CD4-positive, alpha-beta T cell (primary cell): ENCODE measurements at places on chromosomes 1 and 21.
A peak's percentile ranks its signal among the peaks of the same experiment; 100 is the strongest.

- H3K36me3 ChIP-seq = no peaks in the 10 kb centered on the region
- H3K27me3 ChIP-seq = no peaks in the 10 kb centered on the region
- DNase-seq = no peak
- no peak overlapping the region for H3K27ac ChIP-seq
Measured at GRCh38 chr1:30101487-30102227, 621.7 kb downstream of the MATN1 start.

DNA sequence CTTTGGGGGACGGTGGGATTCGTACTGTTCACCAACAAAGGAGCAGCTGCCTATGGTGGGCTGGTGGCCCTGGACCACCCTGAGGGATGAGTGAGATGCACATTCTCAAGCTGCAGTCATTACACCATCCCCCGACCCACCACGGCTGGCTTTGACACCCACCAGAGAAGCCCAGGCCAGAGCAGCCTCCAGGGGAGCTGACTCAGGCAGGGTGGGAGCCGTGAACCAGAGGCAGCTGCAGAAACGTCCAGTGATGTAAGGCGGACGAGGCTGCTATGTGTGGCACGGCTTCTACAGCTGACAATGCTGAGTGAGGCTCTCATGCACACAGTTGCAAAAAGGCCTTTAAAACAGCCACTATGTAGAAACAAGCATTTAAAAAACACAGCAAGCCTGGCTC is 40.1 kb downstream of the CHAF1B start:
- H3K36me3 ChIP-seq = no peaks in the 10 kb centered on the region
- H3K27ac ChIP-seq = no peak overlapping the region
- H3K4me3 ChIP-seq = no peak overlapping the region
- peaks cover 8% of the 10 kb centered on the region for H3K4me1 ChIP-seq
- H3K27me3 ChIP-seq = no peaks in the 10 kb centered on the region

GRCh38 chr1:109322974-109323373 is 16.2 kb upstream of the MYBPHL start:
- H3K27ac ChIP-seq = no peak overlapping the region
- no peaks in the 10 kb centered on the region for H3K4me1 ChIP-seq
- no peaks in the 10 kb centered on the region for H3K27me3 ChIP-seq
- H3K36me3 ChIP-seq = no peaks in the 10 kb centered on the region
- no peak overlapping the region for H3K4me3 ChIP-seq

DNA sequence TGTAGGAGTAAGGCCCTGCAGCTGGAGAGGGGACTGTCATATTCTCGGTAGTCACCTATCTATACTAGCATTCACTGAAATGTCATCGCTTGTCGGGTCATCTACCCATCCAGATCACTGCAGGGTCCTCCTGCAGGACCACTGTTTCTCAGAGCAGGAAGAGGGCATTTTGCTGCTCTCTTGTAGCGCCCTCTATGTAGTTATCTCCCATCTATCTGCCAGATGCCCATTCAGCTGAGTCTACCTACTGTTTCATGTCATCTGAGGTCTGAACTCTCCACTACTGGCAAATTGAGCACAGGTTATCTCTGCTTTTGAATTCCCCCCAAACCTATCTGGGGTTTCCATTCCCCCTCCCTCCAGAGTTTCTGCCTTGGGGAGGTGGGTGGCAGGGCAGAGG is 258.2 kb upstream of the FOXD3 start:
- H3K4me1 ChIP-seq = no peaks in the 10 kb centered on the region
- no peak overlapping the region for H3K27ac ChIP-seq
- no peak overlapping the region for H3K4me3 ChIP-seq
- no peaks in the 10 kb centered on the region for H3K36me3 ChIP-seq
- H3K27me3 ChIP-seq = no peaks in the 10 kb centered on the region
- DNase-seq = no peak

DNA sequence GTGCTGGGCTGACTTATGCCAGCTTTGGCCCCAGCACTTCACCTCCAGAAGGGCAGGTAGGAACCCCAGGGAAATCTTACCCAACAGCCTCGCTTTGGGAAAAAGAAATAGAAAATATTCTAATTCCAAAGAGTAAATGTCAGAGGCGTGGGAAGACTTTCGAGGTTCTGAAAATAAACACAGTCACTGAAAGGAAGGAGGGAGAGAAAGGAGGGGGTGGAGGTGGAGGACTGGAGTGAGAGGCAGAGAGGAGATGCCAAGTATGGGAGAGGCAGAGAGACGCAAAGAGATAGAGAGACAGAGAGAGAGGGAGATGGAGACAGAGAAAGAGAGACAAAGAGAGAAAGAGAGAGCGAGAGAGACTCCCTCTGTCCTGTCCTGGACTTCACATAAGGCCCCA is 395.0 kb downstream of the PTPRU start:
- H3K27ac ChIP-seq = no peak overlapping the region
- H3K36me3 ChIP-seq = no peaks in the 10 kb centered on the region
- no peaks in the 10 kb centered on the region for H3K4me1 ChIP-seq
- no peak for DNase-seq
- H3K27me3 ChIP-seq = no peaks in the 10 kb centered on the region
- no peak overlapping the region for H3K4me3 ChIP-seq

- no peak for DNase-seq
- no peaks in the 10 kb centered on the region for H3K4me1 ChIP-seq
- no peaks in the 10 kb centered on the region for H3K27me3 ChIP-seq
- no peaks in the 10 kb centered on the region for H3K36me3 ChIP-seq
Measured at GRCh38 chr1:107365527-107366240, 224.8 kb downstream of the NTNG1 start.

- H3K27ac ChIP-seq = no peak overlapping the region
- H3K36me3 ChIP-seq = no peaks in the 10 kb centered on the region
- no peak overlapping the region for H3K4me3 ChIP-seq
- no peaks in the 10 kb centered on the region for H3K4me1 ChIP-seq
- no peaks in the 10 kb centered on the region for H3K27me3 ChIP-seq
Measured at GRCh38 chr21:27017246-27017645, 50.4 kb upstream of the ADAMTS5 start.

DNA sequence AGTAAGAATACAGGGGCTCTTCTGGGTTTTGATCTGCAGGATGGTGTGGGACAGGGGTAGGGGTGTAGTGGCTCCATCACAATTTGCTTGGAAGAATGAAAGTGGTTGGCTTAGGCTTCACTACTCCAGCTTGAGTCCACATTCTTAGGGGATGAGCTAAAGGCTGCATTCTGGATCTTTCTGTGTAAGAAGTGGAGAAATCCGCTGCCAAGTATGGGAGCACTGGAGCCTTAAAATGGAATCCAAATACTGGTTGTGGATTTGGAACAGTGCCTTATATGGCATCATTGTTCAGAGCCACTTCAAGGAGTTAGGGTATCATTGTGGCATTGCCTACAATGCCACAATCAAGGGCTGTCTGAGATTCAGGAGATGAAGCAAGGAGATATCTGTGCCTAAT is 187.1 kb downstream of the LMO4 start:
- H3K36me3 ChIP-seq = no peaks in the 10 kb centered on the region
- H3K4me1 ChIP-seq = no peaks in the 10 kb centered on the region
- no peak overlapping the region for H3K4me3 ChIP-seq
- no peaks in the 10 kb centered on the region for H3K27me3 ChIP-seq
- DNase-seq = no peak

DNA sequence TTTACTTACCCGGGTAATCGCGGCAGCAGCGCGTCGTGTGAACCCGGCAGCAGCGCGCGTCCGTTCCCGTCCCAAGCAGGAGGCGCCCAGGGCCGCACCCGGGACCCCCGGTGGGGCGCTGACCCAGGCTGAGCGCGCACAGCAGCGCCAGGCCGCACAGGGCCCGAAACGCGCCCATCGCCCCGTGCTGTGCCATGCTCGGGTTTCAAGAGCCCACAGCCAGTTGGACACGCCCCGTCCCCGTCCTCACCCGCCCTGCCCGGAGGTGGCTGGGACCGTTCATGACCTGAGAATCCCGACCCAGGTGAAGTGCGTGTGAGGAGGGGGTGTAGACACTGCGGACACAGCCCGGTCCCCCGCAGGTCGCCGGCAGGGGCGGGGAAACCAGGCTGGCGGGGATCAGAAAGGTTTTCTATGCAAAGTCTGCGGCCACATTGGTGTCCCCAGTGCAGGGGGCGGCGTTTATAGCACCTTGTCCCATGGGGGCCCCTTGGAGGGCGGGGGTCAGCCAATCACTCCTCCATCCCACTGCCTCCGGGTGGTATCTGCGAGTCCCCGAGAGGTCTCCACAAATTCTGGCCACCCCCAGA is at the start of gene TNFRSF18:
Gene TNFRSF18 (minus strand): TSS at position 217 of the 590 bp plus-strand sequence. CDS start 21 bp downstream, at position 196.
- DNase-seq = no peak
- peaks cover 60% of the 10 kb centered on the region for H3K4me1 ChIP-seq
- H3K36me3 ChIP-seq = no peaks in the 10 kb centered on the region
- peak within 1 kb of the TSS; percentile 61 for H3K4me3 ChIP-seq
- H3K27ac ChIP-seq = peak within 1 kb of the TSS; percentile 52

GRCh38 chr1:98077691-98078090 is 156.9 kb upstream of the DPYD start:
- no peaks in the 10 kb centered on the region for H3K36me3 ChIP-seq
- H3K27ac ChIP-seq = no peak overlapping the region
- H3K27me3 ChIP-seq = no peaks in the 10 kb centered on the region
- no peak for DNase-seq
- H3K4me1 ChIP-seq = no peaks in the 10 kb centered on the region
- H3K4me3 ChIP-seq = no peak overlapping the region

GRCh38 chr1:118862755-118863154 is 125.4 kb downstream of the TBX15 start:
- no peaks in the 10 kb centered on the region for H3K27me3 ChIP-seq
- DNase-seq = no peak
- no peak overlapping the region for H3K4me3 ChIP-seq

GRCh38 chr1:109834951-109835350 is 71.2 kb upstream of the EPS8L3 start:
- H3K36me3 ChIP-seq = no peaks in the 10 kb centered on the region
- H3K27me3 ChIP-seq = no peaks in the 10 kb centered on the region
- no peak overlapping the region for H3K27ac ChIP-seq

DNA sequence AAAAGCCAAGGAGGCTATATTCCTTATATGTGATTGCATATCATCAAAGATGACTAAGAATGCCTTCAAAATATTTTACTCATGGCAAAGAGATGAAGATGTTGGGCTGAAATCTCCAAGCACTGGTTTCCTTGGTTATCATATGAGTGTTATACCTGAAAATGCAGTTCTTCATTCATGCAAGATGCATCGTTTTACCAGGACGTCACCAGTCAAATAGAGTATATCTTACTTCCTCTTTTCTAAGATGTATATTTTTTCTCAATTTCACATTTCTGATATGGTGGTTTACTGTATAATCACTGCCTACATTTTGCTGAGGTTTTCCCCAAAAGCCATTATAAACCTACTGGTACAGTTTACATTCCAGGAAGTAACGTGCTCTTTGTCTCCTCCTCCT is 1085.7 kb downstream of the NCAM2 start:
- H3K4me3 ChIP-seq = no peak overlapping the region
- DNase-seq = no peak
- no peak overlapping the region for H3K27ac ChIP-seq
- H3K27me3 ChIP-seq = no peaks in the 10 kb centered on the region
- H3K36me3 ChIP-seq = no peaks in the 10 kb centered on the region

- no peak overlapping the region for H3K4me3 ChIP-seq
- peaks cover 10% of the 10 kb centered on the region for H3K27me3 ChIP-seq
- H3K4me1 ChIP-seq = peaks cover 1% of the 10 kb centered on the region
- DNase-seq = no peak
- no peaks in the 10 kb centered on the region for H3K36me3 ChIP-seq
- H3K27ac ChIP-seq = no peak overlapping the region
Measured at GRCh38 chr1:201125019-201125418, 2.0 kb downstream of the ASCL5 start.

GRCh38 chr1:151342569-151342968 is 4.5 kb downstream of the RFX5 start:
- H3K4me3 ChIP-seq = no peak overlapping the region
- H3K27ac ChIP-seq = no peak overlapping the region
- H3K27me3 ChIP-seq = no peaks in the 10 kb centered on the region
- DNase-seq = no peak

DNA sequence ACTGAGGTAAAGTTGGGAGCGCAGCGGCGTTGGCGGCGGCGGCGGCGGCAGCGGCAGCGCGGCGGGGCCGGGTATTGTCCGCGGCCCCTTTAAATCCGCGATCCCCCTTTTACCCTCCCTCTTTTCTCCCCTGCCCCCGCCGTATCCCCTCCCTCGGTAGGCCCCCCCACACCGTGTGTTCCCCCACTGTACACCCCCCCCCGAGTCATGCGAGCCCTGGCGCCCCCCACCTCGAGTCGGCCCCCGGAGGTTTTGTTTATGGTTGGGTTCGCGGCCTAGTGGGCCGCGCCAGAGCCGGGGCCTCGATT is 169 bp downstream of the UBAP2L start:
- peaks cover 43% of the 10 kb centered on the region for H3K4me1 ChIP-seq
- no peak for DNase-seq
- H3K27me3 ChIP-seq = no peaks in the 10 kb centered on the region
- peaks cover 39% of the 10 kb centered on the region for H3K36me3 ChIP-seq
- peak overlapping the region; percentile 99 for H3K27ac ChIP-seq
- peak overlapping the region; percentile 95 for H3K4me3 ChIP-seq

DNA sequence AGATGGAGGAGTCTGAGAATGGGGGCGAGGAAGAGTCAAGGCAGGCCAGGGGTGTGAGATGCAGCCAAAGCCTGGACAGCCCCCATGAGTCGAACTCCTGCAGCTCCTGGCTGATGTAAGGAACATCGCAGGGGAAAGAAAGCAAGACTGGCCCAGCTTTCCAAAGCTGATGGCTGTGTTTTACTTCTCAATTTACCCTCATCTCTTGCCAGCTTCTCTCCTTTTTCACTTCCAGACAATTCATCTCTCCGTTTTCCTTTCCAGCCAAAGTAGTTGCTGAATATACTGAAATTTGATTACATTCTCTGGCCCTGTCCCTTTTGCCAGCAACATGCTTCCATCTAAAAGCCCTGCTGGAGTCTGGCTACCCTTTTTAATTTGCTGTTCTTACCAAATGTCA is 40.0 kb upstream of the UBE2U start:
- H3K27ac ChIP-seq = no peak overlapping the region
- no peaks in the 10 kb centered on the region for H3K4me1 ChIP-seq
- H3K4me3 ChIP-seq = no peak overlapping the region
- H3K27me3 ChIP-seq = no peaks in the 10 kb centered on the region
- H3K36me3 ChIP-seq = no peaks in the 10 kb centered on the region

DNA sequence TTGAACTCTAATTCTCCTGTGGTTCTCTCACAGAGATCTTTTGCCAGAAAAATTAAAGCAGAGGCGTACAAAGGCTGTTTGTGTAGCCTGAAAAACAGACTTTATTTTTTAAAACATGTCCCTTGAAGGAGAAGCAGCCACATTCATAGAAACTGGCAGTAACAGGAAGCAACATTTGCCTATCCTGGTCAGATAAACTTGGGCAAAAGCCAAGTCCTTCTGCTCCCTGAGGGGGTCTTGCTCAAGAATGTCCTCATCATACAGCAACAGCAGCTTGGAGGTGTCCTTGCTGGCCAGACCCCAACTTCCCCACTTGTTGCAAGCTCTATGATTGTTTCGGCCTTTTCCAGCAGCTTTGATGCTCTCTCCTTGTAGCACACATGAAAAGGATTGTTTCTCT is 36.3 kb downstream of the MSTO1 start:
- no peak for DNase-seq
- no peaks in the 10 kb centered on the region for H3K4me1 ChIP-seq
- no peak overlapping the region for H3K27ac ChIP-seq
- no peak overlapping the region for H3K4me3 ChIP-seq

DNA sequence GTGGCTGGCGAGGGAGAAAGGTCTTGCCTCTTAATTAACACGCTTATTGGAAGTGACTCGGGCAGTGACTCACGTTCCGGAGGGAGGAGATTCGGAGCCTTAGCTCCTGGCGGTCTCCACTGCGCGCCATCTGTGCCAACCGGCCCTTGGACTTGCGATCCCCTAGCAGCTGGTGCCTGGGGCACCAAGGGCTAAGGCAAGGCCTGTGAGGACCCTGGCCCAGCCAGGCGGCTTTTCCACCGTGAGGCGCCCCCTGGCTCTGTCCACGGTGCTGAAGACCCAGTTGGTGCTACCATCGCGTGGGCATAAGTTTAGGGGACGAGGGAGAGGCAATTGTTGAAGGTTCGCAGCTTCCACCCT is 1.3 kb upstream of the SYT6 start:
- peaks cover 72% of the 10 kb centered on the region for H3K27me3 ChIP-seq
- peaks cover 30% of the 10 kb centered on the region for H3K4me1 ChIP-seq
- no peak for DNase-seq
- no peak overlapping the region for H3K4me3 ChIP-seq
- H3K36me3 ChIP-seq = no peaks in the 10 kb centered on the region
